Left renal cortex interstitium (tissue), 4 donors: ENCODE measurements at places on chromosomes 2 and 18. TPM values are rescaled to one million over a fixed set of nuclear protein-coding genes. Genes with fewer than 3 reads are reported as not detected.
A peak's percentile ranks its signal among the peaks of the same experiment; 100 is the strongest.

Gene SYT4
- polyA plus RNA-seq: 0.56 TPM

Gene NFATC1
- 5.8 TPM for polyA plus RNA-seq

DNA sequence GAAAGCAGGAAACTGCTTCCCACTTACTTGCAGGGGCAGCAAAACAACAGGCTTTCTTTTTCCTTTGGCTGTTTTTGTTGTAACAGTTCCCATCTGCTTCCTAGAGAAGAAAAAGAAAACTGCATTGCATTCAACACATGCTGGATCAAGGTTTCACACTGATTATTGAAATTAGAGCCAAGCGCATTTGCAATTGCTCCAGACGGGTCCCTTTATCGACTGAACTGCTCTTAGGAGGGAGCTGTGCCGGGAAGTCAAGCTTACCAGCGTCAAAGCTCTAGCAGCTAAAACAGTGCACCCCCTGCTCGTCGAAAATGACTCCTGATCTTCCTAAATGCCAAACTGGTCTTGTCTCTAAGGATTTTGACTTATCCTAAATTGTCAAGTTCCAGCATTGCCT is 164.0 kb upstream of the SESTD1 start:
- DNase-seq: no peak

Gene C2orf78
- polyA plus RNA-seq: not detected

- DNase-seq: no peak
Measured at GRCh38 chr2:10329580-10329879, 26.8 kb downstream of the HPCAL1 start.

- no peak for DNase-seq
Measured at GRCh38 chr18:79630281-79631095, 49.1 kb upstream of the CTDP1 start.

GRCh38 chr2:183070942-183071844 is 7.4 kb upstream of the DUSP19 start:
- no peak for DNase-seq

DNA sequence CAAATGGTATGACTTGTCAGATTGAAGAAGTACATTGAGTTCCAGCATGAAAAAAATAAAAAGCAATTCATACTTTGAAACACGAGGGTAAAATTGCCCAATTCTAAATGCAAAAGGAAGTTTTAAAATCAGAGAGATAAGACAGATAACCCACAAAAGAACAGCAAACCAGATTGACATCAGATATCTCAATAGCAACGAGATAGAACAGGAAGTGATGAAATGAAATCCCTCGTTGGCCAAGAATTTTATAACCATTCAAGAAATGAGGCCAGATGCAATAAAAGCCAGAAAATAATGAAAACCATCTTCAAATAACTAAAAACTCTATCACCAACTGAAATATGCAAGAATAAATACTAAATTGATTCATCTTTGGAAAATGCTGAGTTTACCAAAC is 172.8 kb downstream of the CD226 start:
- DNase-seq: no peak

Gene POTEI
- polyA plus RNA-seq: 0.11 TPM

DNA sequence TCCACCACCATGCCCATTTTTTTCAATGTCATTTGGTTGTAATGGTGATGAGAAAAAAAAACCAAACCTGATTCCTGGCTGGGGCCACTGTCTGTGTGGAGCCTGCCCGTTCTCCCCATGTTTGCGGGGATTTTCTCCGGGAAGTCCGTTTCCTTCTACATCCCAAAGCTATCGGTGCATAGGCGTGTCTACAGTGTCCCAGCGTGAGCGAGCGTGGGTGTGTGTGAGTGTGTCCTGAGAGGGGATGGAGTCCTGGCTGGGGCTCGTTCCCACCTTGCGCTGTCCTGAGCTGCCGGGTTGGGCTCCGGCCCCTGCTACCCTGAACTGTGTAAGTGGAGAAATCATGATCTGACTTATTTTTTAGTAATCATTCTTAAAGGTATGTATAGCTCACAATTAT is 7.3 kb upstream of the ZAP70 start:
- DNase-seq: no peak

Gene NT5DC4
- 0.05 TPM for polyA plus RNA-seq

DNA sequence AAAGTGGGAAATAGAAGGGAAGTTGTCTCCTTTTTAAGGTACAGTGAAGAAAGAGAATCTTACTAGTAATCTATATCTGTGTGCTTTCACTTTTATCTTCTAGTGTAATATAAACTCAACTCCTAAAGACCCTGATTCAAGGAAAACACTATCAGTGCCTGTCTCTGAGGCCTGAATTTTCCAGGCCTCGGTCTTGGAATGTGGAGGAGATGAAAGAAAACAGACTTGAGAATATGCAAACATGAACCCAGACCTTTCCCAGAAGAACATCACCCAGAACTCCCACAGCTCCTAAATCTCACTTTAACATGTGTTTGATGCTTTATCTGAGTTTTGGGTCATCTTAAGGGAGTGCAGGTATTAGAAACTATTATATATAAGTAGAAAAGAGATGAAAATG is 51.8 kb downstream of the EPB41L5 start:
- DNase-seq: no peak

DNA sequence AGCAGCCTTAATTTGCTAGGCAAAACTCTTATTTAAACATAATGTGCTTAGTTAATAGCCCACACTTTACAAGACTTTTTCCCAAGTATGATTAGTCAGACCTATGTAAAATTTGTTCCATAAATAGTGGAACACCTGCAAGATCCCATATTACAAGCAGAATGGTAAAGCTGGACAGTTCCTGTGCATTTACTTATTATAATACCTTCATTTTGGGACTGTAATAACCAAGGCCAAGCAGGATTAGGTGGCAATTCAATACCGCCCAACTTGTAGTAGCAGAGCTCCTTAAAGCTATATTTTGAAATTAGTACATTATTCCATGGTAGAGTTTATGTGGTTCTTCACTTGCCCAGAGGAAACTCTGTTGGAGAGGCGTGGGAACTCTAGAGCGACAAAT is 431.5 kb upstream of the MMADHC start:
- no peak for DNase-seq

- DNase-seq: no peak
Measured at GRCh38 chr18:38198956-38199355, 633.4 kb upstream of the CELF4 start.

Gene LCLAT1
- polyA plus RNA-seq: 20.2 TPM

DNA sequence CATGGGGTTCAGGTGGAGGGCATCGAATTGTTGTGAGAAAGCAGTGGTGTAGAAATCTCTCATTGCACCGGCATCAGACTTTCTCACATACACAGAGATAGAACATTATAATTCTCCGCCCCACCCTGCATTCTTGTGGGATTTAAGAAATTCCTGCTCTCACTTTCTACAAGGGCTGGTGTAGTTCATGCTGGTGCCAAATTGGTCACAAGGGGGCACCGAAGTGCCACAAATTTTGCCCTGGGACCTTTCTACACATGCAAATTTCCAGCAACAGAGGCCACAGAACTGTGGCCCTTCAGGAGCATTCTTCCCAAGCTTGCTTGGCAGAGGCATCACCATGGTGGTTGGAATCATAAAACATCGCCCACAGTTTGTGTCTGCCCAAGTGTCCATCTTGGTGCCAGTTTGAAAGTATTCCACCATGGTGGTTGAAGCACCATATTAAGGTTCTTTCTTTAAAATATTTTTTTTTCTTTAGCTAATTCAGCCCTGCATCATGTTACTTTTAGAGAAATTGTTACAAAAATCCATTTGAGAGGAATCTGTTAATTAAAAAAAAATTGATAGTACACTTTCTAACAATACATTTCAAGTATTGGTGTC is 521.2 kb upstream of the FANCL start:
- peak; percentile 28 for DNase-seq

Gene TANC1
- 59.6 TPM for polyA plus RNA-seq

DNA sequence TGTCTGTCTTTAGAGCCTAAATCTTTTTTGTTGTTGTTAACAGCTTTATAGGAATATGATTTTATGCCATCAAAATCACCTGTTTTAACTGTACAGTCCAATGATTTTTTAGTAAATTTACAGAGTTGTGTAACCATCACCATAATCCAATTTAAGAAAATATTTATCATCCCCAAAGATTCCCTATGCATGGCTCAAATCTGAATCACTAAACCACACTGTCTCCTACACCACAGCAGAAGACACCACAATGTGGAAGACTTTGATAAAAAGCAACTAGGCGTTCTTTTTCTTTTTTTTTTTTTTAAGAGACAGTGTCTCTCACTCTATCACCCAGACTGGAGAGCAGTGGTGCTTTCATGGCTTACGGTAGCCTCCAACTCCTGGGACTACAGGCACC is 99.6 kb downstream of the TXNL1 start:
- DNase-seq: no peak

DNA sequence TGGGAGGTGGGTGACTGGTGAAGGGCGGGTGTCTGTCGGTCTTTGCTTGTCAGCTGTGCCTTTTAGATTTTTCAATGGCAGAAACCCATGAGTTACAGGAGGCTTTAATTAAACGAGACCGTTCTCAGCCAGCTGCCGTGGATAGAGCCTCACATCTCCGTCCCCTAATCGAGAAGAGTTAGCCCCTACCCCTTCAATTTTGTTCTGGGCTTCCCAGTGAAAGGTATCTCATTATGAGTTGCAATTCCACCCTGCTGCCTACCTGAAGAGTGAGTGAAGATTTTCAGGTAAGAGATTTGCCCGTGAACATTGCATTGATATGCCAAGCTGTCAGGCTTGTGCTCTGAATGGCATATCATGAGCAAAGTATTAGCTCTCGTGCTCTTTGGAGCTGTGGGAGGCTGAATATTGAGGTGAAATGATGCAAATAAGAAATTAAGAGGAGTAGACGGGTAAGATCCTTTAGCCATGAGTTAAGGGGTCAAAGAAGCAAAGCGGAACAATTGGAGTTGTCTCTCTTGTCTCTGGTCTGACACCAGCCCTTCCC is 118.7 kb upstream of the MSTN start:
- DNase-seq: no peak

DNA sequence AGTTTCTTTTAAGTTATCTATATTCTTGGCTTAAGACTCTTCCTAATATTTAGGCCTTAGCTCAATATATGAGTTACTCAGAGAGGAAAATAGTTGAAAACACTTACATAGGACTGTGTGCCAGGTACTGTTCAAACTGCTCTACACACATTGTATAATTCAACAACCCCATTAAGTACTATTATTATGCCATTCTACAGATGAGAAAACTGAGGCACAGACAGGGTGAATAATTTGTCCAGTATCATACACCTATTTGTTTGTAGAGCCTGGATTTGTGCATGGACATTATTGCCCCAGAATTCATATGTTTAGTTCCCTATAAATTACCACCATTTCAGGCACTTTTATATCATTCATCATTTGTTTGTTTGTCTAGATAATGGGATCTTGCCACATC is 17.7 kb upstream of the GAD1 start:
- no peak for DNase-seq

Gene FOXD4L1
- 0.20 TPM for polyA plus RNA-seq

DNA sequence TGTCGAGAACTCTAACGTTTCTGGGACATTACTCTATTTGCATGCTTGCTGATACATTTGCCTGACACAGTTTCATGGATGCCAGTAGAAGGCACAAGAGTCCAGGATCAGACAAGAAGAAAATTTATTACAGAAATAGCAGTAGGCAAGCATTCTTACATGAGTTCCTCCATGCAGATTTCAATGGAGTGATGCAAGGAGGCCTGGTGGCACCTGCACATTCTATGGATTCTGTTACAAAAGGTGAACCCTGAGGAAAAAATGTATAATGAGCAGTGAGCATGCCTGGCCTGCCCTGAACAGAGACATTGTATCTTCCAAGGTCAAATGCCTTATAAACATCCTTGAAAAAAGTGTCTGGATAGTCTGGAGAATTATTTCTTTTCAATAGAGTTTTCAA is 142.9 kb downstream of the DSEL start:
- no peak for DNase-seq

Gene GCKR
- not detected for polyA plus RNA-seq

GRCh38 chr2:143259368-143259958 is 130.2 kb downstream of the ARHGAP15 start:
- peak; percentile 63 for DNase-seq

GRCh38 chr2:70553334-70553583 is 367 bp downstream of the TGFA start:
- DNase-seq: no peak

Gene EN1
- polyA plus RNA-seq: not detected

Gene OTOF
- polyA plus RNA-seq: 0.24 TPM

GRCh38 chr2:3470856-3471737 is 48.2 kb downstream of the ADI1 start:
- DNase-seq: no peak
